ENCODE measurements at places on chromosomes 2 and 18. TPM values are rescaled to one million over a fixed set of nuclear protein-coding genes. Genes with fewer than 3 reads are reported as not detected.

Gene CDH2
- total RNA-seq: 326 TPM

Gene MARCO
- total RNA-seq: not detected

Gene NPPC
- total RNA-seq: 0.66 TPM

Gene DTNB
- 5.1 TPM for total RNA-seq

Gene NDUFS1
- 100 TPM for total RNA-seq

Gene TMEM17
- 4.0 TPM for total RNA-seq

Gene C1QL2
- 0.20 TPM for total RNA-seq

Gene GPR45
- 0.22 TPM for total RNA-seq

Gene ANO7
- total RNA-seq: 5.8 TPM

Gene CHMP1B
- 49.7 TPM for total RNA-seq

Gene PSMA8
- not detected for total RNA-seq

Measured in astrocyte (in vitro differentiated cells and primary cell).